8988T (cell line): ENCODE measurements at places on chromosomes 6 and 20.

DNA sequence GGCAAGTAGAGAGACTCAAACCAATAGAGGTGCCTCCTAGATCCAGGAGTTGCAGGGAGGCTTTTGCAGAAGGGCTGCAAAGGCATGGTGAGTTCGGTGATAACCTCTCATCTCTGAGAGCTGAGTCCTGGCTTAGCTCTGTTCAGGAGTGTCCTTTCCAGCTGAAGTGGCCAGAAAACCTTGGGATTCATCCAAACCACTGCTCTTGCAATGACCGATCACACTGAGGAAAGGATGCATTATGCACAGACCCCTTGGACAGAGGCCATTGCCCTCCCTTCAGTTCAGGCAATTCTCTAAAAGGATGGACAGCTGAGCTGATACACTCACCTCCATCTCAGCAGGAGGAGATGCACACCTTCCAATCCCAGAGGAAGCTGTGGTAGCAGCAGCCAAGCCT, 158.8 kb upstream of the ENPP5 start:
- no peak for DNase-seq

- DNase-seq, result no peak
These were observed 204.8 kb upstream of the PRND start for GRCh38 chr20:4516876-4517275.

GRCh38 chr20:3743251-3743650, 10.8 kb downstream of the HSPA12B start:
- DNase-seq, result no peak

DNA sequence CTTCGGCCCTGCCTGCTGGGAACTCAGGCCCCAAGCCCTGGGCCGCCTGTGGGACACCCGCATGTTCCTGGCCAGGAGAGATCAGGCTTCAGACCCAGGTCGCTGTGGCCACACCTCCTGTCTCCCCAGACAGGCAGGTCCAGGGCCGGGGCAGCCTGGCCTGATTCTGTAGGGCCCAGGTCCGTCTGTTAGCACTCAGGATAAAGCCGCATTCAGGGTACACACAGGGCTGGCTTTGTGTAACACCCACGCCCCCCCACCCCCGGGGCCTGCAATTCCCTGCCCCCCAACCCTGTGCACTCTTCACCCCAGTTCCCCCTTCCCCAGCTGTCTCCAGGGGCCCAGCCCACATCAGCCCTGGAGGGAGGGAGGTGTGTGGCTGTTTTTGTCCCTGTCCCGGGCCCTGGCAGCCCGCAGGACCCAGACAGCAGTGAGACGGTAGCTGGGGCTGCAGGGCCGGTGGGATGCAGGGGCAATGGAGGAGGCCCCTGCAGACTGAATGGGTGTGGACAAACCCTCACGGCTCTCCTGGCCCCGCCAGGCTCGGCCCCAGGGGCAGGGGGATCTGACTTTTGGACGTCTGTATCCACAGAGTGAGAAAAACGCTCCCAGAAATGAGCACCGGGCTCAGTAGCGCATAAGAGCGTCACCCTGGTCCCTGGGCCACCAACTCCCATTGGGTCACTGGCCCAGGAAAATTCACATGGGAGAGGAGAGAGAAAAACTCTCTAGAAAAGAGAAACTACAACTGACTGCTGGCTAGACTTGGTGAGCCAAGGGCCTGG, 42.4 kb upstream of the ZBP1 start:
- DNase-seq, result peak; percentile 13

- no peak for DNase-seq
These were observed 32.8 kb downstream of the PSMB9 start for GRCh38 chr6:32886681-32887383.

- no peak for DNase-seq
These were observed 6.8 kb downstream of the SAMD5 start for GRCh38 chr6:147515327-147515726.

- DNase-seq, result no peak
These were observed 125.2 kb downstream of the BMP2 start for GRCh38 chr20:6892724-6893123.

DNA sequence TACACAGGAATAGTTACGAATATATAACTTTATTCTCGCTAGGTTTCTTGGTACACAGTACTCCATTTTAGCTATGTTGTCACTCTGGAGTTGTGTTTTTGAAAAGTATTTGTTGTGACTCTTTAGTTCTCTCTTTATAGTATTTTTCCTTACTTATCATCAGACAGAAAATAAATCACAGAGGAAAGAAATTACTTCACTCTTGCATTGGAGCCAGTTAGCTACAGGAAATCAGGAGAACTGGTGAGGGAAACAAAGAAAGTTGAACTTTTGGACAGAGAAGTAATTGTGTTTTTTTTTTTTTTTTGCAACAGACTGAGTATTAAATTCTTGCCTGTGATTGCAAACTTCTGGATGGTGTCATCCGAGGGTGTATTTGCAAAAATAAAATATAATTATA, 33.9 kb downstream of the DSE start:
- DNase-seq, result no peak

DNA sequence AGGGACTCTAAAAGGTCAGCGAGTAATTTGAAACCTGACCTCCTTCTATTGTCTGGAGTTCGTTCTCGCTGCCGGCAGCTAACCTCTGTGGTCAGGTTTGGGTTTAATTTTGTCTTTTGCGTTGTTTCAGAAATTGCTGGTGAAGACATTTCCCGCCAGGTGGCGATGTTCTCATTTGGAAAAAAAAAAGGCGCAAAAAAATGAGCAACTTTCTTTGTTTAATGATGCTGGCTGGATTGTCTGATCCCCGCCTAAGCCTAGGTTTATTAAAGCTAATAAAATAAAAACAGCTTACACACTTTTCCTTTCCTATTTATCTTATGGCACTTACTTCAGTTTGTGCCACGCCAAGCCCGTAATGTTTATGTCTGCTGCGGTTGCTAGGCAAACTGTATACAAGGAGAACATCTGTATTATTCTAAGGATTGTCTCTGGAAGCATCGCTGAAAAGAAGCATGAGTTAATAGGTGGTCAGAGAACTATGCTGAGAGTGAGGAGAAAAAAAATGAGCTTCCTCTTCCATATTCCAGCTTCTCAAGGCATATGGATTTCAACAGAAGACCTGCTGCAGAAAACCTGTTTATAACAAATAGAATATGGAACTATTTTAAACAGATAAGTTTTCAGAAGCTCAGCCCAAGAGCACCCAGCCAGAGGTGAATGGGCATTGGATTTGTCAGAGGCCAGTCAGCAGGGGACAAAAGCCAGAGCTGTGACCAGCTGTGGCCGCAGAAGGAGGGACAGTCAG, 205.7 kb downstream of the DOK5 start:
- DNase-seq, result no peak

- no peak for DNase-seq
These were observed 32.9 kb upstream of the UTRN start for GRCh38 chr6:144252259-144252658.

GRCh38 chr6:168527451-168528210, 86.6 kb downstream of the SMOC2 start:
- no peak for DNase-seq

DNA sequence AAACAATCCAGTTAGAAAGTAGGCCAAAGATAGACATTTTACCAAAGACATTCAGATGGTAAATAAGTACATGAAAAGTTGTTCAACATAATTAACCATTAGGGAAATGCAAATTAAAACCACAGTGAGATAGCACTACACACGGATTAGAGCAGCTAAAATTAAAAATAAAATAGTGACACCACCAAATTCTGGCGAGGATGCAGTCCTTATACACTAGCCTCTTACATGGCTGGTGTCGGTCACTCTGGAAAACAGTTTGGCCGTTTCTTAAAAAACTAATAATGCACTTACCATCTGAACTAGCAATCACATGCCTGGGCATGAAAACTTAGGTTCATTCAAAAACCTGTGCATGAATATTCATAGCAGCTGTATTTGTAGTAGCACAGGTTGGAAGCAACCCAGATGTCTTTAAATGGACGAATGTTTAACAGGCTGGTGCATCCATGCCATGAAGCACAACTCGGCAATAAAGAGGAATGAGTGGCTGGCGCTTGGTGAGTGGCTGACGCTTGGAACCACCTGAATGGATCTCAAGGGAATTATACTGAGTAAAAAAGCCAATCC, 77.0 kb downstream of the FAM120B start:
- no peak for DNase-seq

DNA sequence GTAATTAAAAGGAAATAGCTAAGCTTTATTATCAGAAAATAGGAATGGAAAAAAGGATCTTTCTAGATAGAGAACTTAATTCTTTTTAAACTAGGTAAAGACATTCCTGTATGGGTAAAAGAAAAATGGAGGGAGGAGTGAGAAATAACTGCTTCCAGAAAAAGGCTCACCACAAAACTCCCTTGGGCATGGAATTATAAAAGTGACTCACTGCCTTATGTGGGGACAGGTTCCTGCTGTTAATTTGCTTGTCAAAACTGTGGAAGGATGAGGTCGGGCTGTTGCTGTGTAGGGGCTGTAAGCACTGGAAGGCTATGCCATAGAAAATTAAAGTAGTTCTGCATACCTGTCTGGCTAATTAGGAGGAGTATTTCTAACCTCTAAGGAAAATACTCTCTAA, 158.7 kb downstream of the UBE3D start:
- no peak for DNase-seq

DNA sequence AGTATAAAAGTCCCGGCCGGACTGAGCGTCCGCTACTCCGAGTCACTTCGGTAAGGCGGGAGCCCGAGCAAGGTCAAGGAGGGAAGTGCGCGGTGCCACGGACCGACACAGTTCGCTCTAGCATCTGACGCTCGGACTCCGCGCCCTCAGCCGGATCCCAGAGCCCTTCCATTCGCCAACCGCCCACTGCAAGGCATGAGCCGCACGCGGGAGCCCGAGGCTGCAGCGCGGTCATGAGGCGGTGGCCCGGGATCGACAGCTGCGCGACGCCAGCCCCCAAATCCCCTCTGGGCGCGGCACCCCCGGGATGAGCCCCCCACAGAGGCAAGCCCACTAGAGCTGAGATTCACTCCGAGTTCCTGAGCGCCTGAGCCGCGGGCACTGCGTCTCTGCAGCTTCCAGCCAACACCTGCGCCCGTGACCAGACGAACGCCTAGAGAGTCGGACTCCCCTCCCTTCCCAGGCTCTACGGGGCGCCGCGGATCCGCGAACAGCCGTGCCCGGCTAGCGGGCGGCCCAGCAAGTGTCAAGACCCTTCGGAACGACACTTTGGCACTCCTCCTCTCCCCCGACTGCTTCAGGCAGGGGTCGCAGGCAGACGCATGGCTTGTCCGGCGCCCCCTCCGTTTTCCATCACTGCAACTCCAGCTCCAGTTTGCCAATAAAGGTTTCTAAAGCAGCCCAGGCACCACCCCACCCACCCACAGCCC, 725 bp upstream of the ISM1 start:
- DNase-seq, result peak; percentile 27

GRCh38 chr20:6829510-6830116, 62.1 kb downstream of the BMP2 start:
- DNase-seq, result no peak

- no peak for DNase-seq
These were observed 479.4 kb upstream of the SLC35B3 start for GRCh38 chr6:8914700-8915099.

DNA sequence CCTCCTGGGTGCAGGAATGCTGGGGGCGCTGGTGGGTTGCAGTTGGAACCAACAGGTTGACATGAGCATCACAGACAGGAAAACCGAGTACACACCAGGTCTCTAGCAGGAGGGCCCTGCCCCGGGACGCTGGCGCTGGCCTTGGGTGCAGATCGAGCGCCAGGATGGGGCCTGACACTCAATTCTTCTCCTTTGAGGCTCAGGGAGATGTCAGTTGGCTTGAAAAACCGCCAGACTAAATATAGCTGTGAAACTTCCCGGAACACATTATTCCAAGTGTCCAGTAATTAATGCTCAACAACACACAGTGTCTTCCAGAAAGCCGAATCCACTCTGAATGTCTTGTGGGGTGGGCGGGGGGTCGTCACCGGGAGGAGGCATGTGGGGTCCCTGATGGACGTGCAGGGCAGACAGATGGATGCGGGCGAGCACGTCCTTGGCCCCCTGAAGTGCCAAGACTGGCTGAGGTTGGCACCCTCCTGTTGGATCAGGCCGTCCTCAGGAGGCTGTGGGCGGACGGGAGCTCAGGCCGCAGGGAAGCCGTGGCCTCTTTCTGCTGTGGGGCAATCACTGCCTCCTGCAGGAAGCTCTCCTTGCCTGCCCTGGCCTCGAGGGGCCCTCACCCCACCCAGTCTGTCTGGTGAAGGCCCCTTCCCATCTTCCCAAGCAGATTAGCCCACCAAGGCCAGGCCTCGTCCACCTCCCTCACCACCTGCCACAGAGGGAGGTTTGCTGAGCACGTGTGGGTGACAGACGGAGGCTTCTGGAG, 19.4 kb upstream of the GATA5 start:
- no peak for DNase-seq

- DNase-seq, result no peak
These were observed 59.4 kb upstream of the SCP2D1 start for GRCh38 chr20:18754030-18754652.

DNA sequence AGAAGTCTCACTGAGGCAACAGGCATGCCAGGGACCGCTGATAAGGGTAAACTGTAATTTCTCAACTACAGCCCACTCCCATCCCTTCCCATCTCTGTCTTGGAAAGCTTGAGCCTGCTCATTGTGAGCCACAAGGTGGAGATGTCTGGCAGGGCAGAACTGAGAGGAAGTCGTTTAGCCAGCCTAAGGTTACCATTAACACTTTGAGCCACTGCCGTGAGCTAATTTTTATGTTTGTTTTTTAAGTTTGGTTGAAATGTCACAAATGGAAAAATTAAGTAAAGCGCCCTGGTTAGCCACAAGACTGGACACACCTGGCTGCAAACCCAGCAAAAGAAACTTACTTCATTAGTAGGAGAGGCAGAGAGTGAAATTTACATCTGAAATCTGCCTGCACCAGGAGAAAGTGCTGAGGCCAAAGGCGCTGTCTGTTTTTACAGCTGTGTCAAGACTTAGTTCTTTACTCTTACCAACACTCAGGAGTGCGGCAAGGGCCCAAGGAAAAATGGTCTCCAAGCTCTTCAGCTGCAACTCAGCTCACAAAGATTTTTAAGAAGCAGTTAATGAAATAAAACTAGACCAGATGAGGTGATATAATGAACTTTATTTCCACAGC, 50.0 kb upstream of the FAM83C start:
- no peak for DNase-seq

DNA sequence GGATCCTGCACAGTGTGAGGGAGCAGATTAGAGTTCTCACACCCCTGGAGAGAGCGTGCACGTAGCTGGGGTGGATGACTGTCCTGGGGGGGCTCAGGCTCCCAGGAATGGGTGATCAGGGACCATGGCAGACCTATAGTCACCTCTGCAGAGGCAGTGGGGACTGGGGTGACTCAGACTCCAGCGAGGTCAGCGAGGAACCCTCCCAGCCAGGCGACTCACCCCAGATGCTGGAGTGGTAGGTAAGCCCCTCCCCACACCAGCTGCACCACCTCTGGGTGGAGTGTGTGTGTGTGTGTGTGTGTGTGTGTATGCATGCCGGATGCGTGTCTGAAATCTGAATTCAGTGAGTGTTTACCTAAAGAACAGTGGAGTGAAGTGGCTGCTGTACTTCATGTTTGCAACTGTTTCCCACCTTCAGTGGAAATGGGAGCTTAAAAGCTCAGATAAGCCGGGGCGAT, 17.4 kb upstream of the GTSF1L start:
- no peak for DNase-seq

- no peak for DNase-seq
These were observed 15.0 kb downstream of the ACSS2 start for GRCh38 chr20:34891166-34892062.
